ENCODE measurements at places on chromosomes 11 and 22. TPM values are rescaled to one million over a fixed set of nuclear protein-coding genes. Genes with fewer than 3 reads are reported as not detected.

Gene SMCO4
- 34.8 TPM for total RNA-seq

Gene UBQLN3
- total RNA-seq: not detected

Gene ZP1
- not detected for total RNA-seq

Gene P4HA3
- total RNA-seq: not detected

Gene MYRF
- total RNA-seq: 0.78 TPM

Gene UCP3
- 4.1 TPM for total RNA-seq

Gene GAB4
- not detected for total RNA-seq

DNA sequence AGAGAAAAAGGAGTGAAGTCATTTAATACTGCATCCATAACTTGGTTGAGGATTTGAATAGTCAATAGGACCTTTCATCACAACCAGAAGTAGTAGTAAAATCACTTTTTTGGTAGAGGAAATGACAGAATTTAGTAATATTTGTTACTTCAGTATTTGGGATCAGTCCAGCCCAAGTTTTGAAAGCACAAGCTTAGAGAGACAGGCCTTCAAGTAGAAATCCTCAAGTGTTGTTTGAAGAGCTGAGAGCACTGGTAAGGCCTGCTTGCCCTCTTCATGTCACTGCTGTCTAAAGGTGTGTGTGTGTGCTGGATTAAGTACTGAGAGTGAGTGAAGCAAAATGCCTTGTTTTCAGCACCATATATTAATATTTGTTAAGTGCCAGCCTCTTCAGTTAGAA is 137.3 kb downstream of the WNT11 start:
- DNase-seq: no peak

- no peak for DNase-seq
Observed at GRCh38 chr11:28767574-28767973, 659.4 kb downstream of the METTL15 start.

DNA sequence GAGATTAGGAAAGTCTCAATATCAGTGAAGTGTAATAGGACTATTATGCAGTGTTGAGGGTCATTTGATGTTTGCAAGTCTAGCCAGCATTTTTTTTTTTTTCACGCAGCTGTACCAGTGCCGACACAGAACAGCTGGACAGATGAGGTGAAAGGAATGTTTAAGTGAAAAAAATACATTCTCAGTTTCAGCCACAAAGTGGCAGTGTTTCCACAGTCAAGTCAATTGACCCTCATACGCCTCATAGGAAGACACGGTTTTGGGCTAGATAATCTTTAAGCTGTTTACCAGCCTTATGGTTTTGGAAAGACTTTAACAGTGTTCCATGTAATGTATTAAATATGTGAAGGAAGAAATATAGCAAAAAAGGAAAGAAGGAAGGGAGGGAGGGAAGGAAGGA is 349.9 kb upstream of the ANO3 start:
- no peak for DNase-seq

DNA sequence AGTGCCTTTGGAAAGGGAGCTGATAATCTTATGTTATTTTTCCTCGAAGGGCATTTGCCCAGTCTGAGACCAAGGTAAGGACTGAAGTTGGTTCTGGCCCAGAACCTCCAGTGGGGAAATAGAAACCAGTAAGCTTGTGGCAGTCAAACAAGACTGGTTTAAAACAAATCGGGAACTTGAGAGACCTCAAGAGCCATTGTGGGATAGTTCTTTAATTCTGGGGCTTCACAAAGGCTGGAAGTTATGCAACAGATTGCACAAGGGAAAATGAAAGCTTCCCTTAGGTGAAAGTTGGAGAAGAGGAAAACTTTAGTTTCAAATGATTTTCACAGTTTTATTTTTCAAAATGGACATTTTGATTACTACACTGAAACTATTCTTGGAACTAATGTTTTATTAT is 33.5 kb upstream of the RAB38 start:
- no peak for DNase-seq

GRCh38 chr11:84947970-84948580 is 679.1 kb downstream of the DLG2 start:
- DNase-seq: no peak

DNA sequence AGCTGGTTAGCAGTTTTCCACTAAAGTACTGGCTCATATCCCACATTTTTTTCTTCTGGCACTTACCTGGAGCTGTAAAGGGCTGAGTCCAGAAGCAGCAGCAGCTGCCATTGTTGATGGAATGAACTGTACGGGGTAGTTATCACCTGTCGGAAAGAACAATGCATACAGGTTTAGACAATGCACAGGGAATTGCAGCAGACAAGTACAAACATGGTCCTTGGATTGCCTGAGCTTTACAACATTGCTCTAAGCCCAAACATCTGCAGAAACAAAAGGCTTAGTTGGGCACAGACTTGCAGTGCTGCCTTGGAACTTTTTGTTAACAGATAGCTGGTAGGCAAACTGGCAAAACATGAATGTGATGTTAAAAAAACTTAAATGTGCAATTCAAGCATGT is 258.8 kb downstream of the SOX6 start:
- DNase-seq: no peak

DNA sequence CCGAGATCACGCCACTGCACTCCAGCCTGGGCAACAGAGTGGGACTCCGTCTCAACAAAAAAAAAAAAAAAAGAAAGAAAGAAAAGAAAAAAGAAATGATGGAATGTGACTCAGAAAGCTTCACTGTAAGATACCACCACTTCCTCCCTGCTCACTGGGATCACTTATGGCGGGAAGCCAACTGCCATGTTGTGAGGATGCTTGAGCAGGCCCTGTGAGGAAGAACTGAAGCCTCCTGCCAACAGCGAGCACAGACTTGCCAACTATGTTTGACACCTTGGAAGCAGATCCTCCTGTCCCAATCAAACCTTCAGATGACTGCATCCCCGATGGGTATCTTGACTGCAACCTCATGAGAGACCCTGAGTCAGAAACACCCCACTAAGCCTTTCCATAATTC is 8.3 kb downstream of the SEC14L6 start:
- no peak for DNase-seq

All from activated T-helper 1 cell treated with anti-CD3 and anti-CD28 coated beads, Interleukin-12 subunit alpha, Interleukin-12 subunit beta, Interleukin-2, Interleukin-4 antibody, amounts not matched to agents 30 ng/mL and 10 ng/mL and 1 ng/mL, durations not matched to agents 14 hours and 24 hours and 36 hours (primary cell).